ENCODE measurements at places on chromosomes 6 and 20.

GRCh38 chr6:52576054-52576391, 837 bp downstream of the TRAM2 start:
- no peak for DNase-seq
- peak overlapping the region; percentile 83 for H3K4me3 ChIP-seq
- H3K27ac ChIP-seq: peak overlapping the region; percentile 95
- no peaks in the 10 kb centered on the region for H3K36me3 ChIP-seq
- no peaks in the 10 kb centered on the region for H3K27me3 ChIP-seq

GRCh38 chr6:29631860-29632731, 887 bp downstream of the GABBR1 start:
- H3K4me3 ChIP-seq: peak overlapping the region; percentile 67
- no peaks in the 10 kb centered on the region for H3K27me3 ChIP-seq

DNA sequence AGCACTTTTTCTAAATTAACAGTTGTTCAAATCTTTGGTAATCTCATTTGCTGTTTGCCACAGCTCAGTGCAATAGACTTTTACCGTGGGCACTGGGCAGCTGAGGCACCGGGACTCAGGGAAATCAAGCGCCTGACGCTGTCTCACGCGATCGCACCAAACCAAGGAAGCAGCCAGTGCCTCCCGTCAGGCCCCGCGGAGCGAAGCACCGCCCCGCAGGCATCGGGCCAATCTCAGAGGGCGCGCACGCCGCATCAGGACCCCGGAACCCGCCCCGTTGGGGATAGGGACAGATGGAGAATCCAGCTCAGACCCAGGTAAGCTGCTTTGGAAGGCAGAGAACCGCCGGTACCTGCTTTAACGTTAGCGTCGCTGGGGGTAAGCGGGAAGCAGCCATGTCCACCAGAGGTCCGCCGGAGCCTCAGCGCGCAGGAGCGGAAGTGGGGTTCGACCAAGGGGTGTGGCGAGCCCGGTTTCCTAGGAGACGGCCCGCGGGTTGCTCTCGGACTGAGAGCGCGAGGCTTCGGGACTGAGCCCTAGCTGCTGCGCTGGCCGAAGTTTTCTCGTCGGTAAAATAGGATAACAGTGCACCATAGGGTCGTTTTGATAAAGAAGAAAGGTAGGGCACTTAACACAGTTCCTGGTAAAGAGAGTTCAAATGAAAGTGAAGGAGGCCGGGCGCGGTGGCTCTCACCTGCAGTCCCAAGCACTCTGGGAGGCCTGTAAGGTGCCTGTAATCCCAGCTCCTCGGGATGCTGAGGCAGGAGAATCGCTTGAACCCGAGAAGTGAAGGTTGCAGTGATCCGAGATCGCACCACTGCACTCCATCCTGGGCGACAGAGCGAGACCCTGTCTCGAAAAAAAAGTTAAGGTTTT, at the start of gene LYRM2:
LYRM2 (minus strand) TSS at position 428 of the 876 bp plus-strand sequence; CDS start at position 397, 31 bp downstream.
- peak; percentile 96 for DNase-seq
- H3K27me3 ChIP-seq: no peaks in the 10 kb centered on the region
- peak within 1 kb of the TSS; percentile 76 for H3K4me3 ChIP-seq
- H3K27ac ChIP-seq: peak within 1 kb of the TSS; percentile 93

GRCh38 chr20:2178318-2179232, 76.9 kb downstream of the STK35 start:
- H3K4me1 ChIP-seq: no peaks in the 10 kb centered on the region
- H3K4me3 ChIP-seq: no peak overlapping the region
- H3K27me3 ChIP-seq: peaks cover 6% of the 10 kb centered on the region
- no peak overlapping the region for H3K27ac ChIP-seq

GRCh38 chr6:148440877-148441453, 98.3 kb downstream of the SASH1 start:
- DNase-seq: no peak
- peaks cover 27% of the 10 kb centered on the region for H3K4me1 ChIP-seq
- no peaks in the 10 kb centered on the region for H3K36me3 ChIP-seq
- H3K4me3 ChIP-seq: peak overlapping the region; percentile 31

- H3K27ac ChIP-seq: no peak overlapping the region
- H3K36me3 ChIP-seq: peaks cover 69% of the 10 kb centered on the region
- no peak for DNase-seq
These were observed 85.1 kb downstream of the MDN1 start for GRCh38 chr6:89734526-89734925.

DNA sequence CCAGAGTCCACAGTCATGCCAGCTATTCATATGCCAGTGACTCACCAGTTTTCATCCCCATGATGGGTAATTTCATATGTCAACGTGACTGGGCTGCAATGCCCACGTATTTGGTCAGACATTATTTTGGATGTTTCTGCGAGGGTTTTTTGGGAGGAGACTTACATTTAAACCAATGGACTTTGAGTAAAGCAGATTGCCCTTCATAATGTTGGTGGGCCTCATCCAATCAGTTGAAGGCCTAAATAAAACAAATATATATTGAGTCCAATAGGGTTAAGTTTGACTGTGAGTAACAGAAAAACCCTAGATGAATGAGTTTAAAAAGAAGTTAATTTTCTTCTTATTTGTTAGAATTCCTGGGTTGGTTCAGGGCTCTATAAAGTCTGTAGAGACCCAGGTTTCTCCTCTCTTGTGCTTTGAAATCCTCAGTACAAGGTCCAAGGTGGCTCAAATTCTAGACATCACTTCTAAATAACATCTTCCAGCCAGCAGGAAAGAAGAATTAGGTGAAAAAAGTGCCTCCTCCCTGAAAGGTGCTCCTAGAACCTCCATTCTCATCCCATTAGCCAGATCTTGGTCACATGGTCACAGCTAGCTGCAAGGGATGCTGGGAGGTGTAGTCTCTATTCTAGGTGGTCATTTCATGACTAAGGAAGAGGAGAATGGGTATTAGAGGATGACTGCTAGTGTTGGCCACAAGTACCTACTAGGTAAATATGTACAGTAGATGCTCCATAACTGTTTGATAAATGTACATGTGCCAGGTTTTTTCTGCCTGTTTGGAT, 16.7 kb upstream of the NEDD9 start:
- H3K27ac ChIP-seq: no peak overlapping the region
- no peak for DNase-seq
- H3K4me3 ChIP-seq: no peak overlapping the region

DNA sequence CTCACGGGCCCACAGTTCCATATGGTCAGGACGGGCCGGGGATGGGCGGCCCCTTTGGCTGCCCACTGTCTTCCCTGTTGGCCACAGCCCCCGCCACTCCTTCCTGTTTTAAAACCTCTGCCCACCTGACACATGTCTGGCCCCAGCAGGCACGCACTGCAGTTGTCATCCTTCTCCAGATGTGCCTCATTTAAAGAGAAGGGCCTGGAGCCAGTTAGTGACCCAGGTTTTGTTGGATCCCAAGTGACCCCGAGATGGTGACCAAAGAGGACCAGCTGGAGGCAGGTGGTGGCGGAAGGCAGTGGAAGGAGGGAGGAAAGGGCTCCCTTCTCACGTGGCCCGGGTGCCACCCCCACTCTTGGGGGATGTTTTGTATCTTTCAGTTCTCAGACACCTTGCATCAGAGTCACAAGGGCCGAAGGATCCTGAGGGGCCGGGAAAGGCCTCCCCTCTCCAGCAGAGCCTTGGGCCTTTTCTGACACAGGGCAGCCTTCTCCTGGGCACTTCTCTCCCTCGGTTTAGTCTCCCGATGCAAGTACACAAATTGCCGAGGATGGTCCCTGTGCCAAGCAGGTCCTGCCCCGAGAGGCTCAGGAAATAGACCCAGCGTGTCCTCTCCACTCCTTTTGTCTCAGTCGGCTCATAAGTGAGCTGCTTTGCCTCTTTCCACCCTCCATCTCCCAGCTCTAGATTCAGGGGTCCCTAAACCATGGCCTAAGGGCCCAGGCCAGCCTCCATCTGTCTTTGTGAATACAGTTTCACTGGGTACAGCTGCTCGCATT, 117.6 kb downstream of the SULF2 start:
- H3K4me1 ChIP-seq: peaks cover 16% of the 10 kb centered on the region
- peaks cover 31% of the 10 kb centered on the region for H3K36me3 ChIP-seq
- DNase-seq: no peak

DNA sequence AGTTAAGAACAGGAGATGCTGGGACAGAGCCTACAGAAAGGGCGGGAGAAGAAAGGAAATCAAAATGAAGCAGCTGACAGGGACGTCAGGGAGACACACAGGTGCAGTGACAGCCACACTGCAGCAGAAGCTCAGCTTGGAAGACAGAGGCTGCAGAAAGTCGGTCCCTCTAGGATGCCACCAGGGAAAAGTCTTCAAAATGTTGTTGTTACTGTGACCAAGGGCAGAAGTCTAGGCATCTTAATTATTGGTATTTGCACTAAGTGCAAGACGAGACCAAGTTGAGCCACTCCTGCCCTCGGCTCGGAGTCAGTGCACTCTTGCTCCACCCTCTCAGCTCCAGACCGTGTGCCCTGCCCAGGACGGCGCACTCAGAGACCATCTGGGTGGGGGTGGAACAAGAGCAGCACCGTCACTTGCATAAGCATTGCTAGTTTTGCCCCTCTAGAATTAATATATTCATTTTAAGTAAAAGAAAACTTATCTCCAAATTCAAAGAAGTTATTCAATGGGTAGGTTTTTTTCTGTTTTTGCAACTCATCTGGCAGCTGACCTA, 2.6 kb downstream of the PRR18 start:
- peaks cover 21% of the 10 kb centered on the region for H3K4me1 ChIP-seq
- H3K27ac ChIP-seq: no peak overlapping the region
- no peak overlapping the region for H3K4me3 ChIP-seq
- H3K36me3 ChIP-seq: no peaks in the 10 kb centered on the region

- no peaks in the 10 kb centered on the region for H3K27me3 ChIP-seq
- DNase-seq: no peak
- H3K36me3 ChIP-seq: no peaks in the 10 kb centered on the region
- H3K27ac ChIP-seq: no peak overlapping the region
- H3K4me1 ChIP-seq: no peaks in the 10 kb centered on the region
These were observed 581.9 kb downstream of the HTR1B start for GRCh38 chr6:76881414-76881813.

- peaks cover 8% of the 10 kb centered on the region for H3K36me3 ChIP-seq
- no peaks in the 10 kb centered on the region for H3K27me3 ChIP-seq
- peaks cover 12% of the 10 kb centered on the region for H3K4me1 ChIP-seq
- H3K4me3 ChIP-seq: no peak overlapping the region
- H3K27ac ChIP-seq: no peak overlapping the region
- DNase-seq: no peak
These were observed 45.2 kb downstream of the LAMA4 start for GRCh38 chr6:112209131-112209530.

GRCh38 chr6:41200901-41201763, at the start of gene TREML2:
TSS of gene TREML2 (minus strand) at chr6:41201149. CDS start at chr6:41201008, 141 bp downstream.
- H3K36me3 ChIP-seq: no peaks in the 10 kb centered on the region
- peaks cover 4% of the 10 kb centered on the region for H3K4me1 ChIP-seq
- H3K4me3 ChIP-seq: no peak within 1 kb of the TSS

DNA sequence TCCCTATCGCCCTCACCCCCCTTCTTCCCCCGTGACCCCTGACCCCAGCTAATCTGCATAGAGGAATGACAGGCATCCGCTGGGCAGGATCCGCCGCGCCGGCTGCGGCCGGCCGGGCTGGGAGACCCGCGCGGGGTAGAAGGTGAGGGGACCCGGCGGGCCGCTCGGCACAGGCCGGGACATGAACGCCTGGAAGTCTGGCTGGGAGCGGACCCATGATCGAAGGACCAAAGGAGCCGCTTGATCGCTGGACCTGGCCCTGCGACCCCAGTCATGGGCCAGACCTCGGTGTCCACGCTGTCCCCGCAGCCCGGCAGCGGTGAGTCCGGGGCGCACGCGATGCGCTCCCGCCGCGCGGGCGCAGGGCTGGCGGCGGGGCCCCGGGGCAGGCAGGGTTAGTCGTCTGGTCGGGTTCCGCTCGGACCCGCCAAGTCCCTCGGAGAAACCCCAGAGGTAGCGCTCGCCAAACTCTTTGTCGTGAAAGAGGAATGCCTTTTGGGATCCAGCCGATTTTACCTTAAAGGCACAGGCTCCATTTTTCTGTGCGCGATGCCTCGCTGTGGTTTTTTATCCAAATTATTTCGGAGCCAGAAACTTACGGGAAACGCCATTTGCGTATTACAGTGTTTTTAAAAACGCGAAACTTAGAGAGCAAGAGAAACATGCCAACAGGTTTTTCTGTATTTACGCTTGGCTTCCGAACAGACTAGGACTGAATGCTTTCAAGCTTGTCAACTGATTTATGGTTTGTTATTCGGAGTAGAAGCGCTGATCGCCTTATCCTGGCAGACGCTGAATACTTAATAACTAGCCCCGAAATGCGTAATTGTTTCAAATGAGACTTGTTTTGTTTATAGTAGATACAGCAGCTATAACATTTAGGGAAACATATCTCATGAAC, at the start of gene PHACTR2:
PHACTR2 (plus strand) TSS at position 75 of the 901 bp plus-strand sequence; CDS start at position 274, 199 bp downstream.
- H3K4me3 ChIP-seq: peak within 1 kb of the TSS; percentile 88
- DNase-seq: peak; percentile 79
- no peaks in the 10 kb centered on the region for H3K27me3 ChIP-seq
- peaks cover 56% of the 10 kb centered on the region for H3K4me1 ChIP-seq

- no peak overlapping the region for H3K4me3 ChIP-seq
- DNase-seq: no peak
- H3K27ac ChIP-seq: no peak overlapping the region
- H3K36me3 ChIP-seq: peaks cover 8% of the 10 kb centered on the region
- H3K4me1 ChIP-seq: no peaks in the 10 kb centered on the region
These were observed 84.0 kb downstream of the PTPN1 start for GRCh38 chr20:50594231-50594590.

DNA sequence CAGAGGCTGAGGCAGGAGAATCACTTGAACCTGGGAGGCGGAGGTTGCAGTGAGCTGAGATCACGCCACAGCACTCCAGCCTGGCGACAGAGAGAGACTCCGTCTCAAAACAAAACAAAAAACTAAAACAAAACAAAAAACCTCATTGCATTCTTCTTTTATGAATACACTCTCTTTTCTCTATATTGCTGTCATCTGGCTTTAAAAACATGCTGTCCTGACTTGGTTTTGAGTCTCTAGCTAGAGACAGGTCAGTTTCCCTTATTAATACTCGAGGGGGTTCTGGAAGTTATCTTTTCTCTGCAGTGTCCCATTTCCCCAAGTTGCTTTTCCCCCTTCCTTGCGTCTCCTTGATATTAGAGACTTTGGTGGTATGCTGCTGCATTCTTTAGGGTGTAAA, 50.9 kb downstream of the RIOK1 start:
- no peak overlapping the region for H3K27ac ChIP-seq
- peaks cover 8% of the 10 kb centered on the region for H3K4me1 ChIP-seq
- no peak overlapping the region for H3K4me3 ChIP-seq
- no peaks in the 10 kb centered on the region for H3K36me3 ChIP-seq
- DNase-seq: no peak

DNA sequence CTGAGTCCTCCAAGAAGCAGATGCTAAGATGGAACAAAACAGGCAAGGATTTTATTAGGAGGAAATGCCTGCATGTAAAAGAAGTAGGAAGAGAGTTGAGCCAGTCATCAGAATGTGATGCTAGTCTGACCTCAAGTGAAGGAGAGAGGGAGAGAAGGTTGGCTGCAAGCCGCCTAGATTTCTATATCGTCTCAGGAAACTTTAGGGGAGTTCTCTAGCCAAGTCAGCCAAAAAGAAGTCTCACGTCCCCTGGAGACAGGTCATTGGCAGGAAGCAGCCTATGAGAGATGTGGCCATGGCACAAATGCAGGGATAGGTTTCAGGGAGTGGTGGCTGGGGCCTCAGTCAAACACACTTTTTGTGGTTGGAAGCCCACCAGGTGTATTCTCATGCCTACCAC, 378.0 kb downstream of the CD109 start:
- no peak overlapping the region for H3K27ac ChIP-seq
- H3K27me3 ChIP-seq: no peaks in the 10 kb centered on the region
- H3K4me3 ChIP-seq: no peak overlapping the region

GRCh38 chr6:109879521-109879920, 98.6 kb upstream of the GPR6 start:
- H3K4me3 ChIP-seq: peak overlapping the region; percentile 31
- H3K27ac ChIP-seq: peak overlapping the region; percentile 90
- DNase-seq: no peak
- no peaks in the 10 kb centered on the region for H3K27me3 ChIP-seq

GRCh38 chr20:31485450-31486339, 10.6 kb downstream of the REM1 start:
- peaks cover 9% of the 10 kb centered on the region for H3K27me3 ChIP-seq
- H3K27ac ChIP-seq: peak overlapping the region; percentile 66
- peaks cover 7% of the 10 kb centered on the region for H3K4me1 ChIP-seq
- no peak for DNase-seq
